ENCODE measurements at places on chromosomes 6 and 20.

DNA sequence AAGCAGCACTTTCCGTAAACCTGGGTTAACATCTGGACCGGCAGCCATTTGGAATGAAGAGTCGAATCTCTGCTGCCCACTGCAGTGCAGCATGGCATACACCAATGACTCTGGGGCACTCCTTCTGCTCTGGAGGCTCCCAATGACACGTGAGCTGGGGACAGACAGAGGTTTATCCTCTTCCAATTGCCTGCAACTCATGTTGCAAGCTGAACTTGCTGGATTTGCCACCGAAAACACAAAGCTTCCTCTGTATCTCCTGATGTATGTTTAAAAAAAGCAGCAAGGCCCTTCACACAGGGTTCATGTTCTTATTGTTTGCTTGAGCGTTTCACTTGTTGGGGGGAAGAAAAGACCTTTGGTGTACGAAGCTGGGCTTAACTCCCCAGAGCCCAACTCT lies 10.8 kb downstream of the NCOA5 start:
- no peak for DNase-seq

DNA sequence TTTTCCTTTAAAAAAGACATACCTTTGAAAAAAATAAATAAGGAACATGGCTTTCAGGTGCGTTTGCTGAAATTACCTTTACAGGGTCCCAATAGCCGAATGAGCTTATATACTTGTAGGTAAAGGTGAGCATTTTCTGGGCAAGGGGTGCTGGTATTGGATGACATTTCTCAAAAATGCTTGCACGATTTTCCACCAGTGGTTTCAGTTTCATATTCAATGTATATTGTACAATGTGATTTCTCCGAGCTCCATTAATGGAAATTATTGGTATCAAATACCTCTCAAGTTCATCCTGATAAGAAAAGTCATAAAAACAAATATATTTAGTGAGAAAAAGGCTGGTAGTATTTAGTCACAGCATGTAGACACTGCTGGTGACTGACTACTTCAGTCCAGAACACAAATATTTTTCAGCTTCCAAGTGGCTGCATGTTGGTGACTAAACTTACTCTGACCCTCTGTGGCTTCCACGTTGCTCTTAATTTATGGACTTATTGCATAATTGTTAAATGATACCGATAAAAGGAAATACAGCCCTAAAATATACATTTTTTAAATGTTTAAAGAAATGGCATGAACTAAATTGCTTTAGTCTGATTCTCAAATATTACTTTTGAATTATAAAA lies 32.9 kb upstream of the ZBTB24 start:
- no peak for DNase-seq

DNA sequence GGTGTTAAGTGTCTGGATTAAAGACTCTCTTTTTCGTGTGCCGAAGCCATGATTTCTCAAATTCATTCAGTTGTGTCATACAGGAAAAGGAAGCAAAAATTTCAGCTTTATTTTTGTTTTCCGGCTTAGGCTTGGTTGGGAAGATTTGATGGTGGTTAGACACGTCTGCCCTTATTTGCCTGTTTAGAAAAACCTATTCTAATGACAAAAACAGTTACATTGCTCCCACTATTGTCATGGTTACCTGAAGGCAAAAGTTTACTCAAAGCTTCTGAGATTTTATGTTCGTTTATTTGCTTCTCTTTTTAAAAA lies 982 bp downstream of the DNAJC5 start:
- no peak for DNase-seq

DNA sequence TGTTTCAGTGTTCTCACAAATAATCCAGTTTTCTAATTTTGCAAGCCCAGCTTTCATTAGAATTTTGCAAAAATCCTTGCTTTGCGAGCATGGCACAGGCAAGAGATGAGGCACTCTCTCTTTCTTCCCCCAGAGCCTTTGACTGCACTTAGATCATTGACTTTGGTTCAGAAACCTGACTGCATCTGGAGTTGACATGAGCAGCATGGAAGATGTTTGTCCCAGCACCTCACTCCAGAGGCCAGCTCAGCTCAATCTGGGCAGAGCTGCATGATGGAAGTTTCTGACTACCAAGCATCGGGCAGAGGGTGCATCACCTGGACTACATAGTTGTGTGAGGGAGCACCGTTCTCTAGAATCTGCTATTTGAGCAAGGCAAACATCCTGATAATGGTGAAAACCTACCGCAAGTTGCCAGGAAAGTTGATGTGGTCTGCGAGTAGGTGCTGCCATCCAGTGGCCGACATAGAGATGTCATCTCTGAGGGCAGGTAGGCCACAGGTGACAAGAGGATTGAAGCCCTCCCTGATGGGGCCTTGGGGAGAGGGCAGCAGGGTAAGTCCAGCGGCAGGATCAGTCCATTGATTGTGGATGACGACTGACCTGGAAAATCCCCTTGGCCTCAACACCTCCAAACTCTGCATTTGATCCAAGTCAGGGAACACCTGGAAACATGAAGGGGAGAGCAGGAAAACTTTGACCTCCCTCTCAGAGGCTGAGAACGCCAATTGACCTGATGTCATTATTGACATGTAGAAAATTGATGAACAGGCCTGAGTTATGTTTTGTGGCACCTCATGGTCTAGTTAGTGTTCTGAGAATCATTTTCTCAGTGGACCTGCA lies 3.8 kb upstream of the LPA start:
- no peak for DNase-seq

- no peak for DNase-seq
Observed at GRCh38 chr6:107110200-107110599, 5.1 kb downstream of the BEND3 start.

GRCh38 chr6:167548451-167548850 lies 223.6 kb downstream of the TTLL2 start:
- no peak for DNase-seq

- no peak for DNase-seq
Observed at GRCh38 chr20:3924304-3925112, 35.3 kb downstream of the PANK2 start.

DNA sequence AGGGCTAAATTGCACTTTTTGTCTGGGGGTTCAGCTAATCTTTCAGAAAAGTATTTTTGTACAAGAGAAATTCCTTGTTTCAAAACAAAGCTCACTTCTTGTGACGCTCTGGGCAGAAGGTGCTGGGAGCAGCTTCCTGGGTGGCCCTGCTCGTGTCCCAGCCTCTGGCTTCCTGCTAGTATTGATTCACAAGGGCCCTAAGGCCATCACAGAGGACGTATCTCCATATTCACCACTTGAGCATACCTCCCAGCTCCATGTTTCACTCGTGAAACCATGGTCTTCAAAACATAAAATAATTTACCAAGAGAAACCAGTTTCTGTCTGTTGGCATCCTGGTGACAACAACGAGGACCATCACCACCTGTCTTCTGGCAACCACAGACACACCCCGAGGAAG lies 49.1 kb downstream of the SYNDIG1 start:
- DNase-seq = no peak

- DNase-seq = no peak
Observed at GRCh38 chr6:137795501-137795900, 71.6 kb upstream of the TNFAIP3 start.

GRCh38 chr6:16078064-16078463 lies 50.8 kb upstream of the MYLIP start:
- no peak for DNase-seq

- DNase-seq = no peak
Observed at GRCh38 chr6:36277946-36278470, 8.1 kb downstream of the PNPLA1 start.

- DNase-seq = no peak
Observed at GRCh38 chr6:18293076-18293904, 29.0 kb upstream of the DEK start.

DNA sequence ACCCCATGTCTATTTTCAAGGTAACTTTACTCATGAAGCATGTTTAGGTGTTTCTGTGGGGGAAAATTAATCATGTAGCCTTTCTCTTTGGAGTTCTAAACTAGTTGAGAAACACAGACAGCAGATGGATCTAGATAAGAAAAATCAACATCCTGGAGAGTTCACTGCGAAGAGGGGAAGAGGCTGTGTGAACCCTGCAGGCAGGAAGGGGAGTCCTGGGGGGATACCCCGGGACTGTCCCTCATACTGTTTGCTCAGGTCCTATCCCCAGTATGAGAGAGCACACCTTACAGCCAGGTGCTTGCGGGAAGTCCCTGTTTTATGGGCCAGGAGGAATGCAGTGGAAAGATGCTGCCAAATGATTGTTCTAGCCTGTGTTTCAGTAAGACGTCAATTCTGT lies 32.7 kb downstream of the CHMP4B start:
- DNase-seq = no peak

DNA sequence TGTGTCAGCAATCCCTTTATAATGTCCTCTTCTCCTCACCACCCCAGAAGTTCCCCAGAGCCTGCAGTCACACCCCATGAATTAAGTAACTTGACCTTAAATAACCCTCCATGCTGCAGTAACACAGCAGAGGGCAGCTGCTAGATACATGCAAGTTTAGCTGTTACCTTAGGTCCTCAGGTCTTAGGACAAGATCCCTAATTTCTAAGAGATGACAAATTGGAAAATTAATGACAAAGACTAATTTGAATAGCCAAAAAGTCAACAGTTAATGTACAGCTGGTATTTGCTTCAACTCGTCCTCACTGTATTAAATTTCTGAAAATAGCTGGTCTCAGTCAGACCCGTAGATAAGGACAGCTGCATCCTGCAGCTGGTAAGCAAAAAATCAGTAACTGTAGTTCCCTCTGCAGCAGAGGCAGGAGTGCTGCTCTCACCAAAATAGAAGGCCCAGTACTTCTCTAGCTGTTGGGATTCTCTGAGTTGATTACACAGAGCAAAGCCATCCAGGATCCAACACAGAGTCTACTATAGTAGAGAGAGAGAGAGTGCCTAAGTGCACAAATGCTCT lies 62.4 kb downstream of the TNFRSF21 start:
- DNase-seq = no peak

- DNase-seq = no peak
Observed at GRCh38 chr6:80174900-80175572, 68.6 kb downstream of the BCKDHB start.

- no peak for DNase-seq
Observed at GRCh38 chr20:5088688-5089087, 31.1 kb downstream of the PCNA start.

- DNase-seq = no peak
Observed at GRCh38 chr20:48606841-48607543, 220.8 kb downstream of the PREX1 start.

DNA sequence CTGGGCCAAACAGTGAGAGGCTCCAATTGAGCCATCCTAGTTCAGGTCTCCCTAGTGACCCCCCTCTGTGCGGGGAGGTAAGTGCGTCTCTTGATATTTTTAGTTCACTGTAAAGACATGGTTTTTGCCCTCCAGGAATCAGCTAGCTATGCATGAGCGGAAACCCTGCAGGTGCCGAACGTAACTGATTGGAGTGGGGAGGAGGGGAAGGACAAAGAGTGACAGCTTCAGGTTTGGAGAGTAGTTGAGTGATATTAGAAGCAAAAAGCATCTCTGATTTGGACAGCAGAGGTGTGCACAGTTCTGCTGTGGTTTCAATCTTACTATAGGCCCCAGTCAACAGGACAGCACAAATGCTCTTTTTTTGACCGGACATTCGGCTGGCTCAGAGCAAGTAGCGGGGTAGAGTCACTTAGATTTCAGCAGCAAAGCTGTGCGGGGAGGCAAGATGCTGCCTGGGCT lies 31.8 kb downstream of the TBC1D7 start:
- DNase-seq = no peak

DNA sequence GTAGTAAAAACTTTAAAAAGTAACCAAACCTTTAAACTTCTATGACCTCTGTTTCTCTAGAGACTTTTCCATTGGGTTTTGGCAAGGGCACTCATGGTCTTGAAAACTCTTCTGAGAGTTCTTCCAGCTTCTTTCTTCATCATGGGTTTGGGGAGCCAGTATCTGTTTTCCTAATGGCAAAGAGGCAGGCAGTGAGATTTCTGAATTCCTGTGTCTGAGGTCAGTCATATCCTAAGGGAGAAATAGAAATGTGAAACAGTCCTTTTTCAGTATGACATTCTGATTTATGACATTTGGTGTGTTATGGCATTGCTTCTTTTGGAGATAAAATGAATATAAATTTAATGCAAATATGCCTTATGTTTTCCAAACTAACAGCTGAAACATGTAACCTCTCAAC lies 518.5 kb upstream of the MARCKS start:
- no peak for DNase-seq

GRCh38 chr6:168137024-168137423 lies 58.0 kb upstream of the FRMD1 start:
- DNase-seq = no peak

- DNase-seq = no peak
Observed at GRCh38 chr6:149963212-149963461, 606 bp upstream of the ULBP1 start.

DNA sequence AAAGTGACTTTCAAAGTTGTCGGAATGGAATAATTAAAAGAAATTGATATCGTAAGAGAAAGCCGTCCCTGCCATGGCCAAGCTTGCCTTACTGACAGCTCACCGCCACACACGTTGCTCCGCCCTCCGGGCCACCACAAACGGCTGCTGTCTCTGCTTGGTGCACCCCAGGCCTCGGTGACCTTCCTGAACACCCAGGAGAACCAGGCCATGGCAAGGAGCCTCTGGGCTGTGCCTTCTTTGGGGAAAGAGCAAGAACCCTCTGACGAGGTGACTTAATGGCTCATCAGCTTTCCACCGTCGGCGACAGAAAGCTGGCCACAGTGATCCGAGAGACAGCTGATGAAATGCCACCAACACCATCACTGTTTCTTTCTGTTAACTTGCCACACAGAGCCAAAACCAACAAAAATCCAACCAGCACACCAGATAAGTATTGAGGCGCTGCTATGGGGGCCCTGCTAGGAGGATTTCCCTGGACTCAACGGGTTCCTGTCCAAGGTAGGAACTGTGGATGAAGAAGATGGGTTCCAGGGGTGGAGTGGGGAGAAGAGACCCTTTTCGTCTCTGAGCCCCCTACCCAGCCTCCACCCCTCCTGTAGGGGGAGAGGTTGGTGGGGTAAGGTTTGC lies 61.4 kb downstream of the NPEPL1 start:
- DNase-seq = no peak

GRCh38 chr6:111173341-111173740 lies 86.0 kb downstream of the SLC16A10 start:
- no peak for DNase-seq

- no peak for DNase-seq
Observed at GRCh38 chr6:151154418-151154817, 85.3 kb upstream of the AKAP12 start.

DNA sequence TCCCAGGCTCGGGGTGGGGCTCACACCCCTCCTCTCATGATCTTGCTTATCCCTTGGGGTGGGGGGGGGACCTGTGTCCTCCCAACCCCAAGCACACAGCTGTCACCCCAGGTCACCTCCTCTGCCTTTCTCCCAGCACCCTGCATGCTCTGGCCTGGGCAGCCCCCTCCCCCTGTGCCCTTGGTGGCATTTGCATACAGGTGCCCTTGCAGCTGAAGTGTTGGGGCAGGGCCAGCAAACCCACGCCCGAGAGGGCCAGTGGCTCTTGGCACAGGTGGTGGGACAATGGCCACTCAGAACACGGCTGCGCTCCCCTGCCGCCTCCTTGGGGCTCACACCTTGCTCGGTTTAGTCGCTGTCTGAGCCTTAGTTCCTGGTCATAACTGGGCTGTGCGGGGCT lies 11.3 kb upstream of the MYT1 start:
- no peak for DNase-seq

All from stimulated activated CD4-positive, alpha-beta T cell treated with anti-CD3 and anti-CD28 coated beads, TNF-alpha, amount 100 ng/mL, for 1 hour (primary cell).